ENCODE measurements at places on chromosomes 7 and 10.

- DNase-seq, result no peak
Measured at GRCh38 chr7:36279200-36279925, 110.3 kb upstream of the ANLN start.

GRCh38 chr7:117269417-117269816 is 53.4 kb downstream of the WNT2 start:
- no peak for DNase-seq

DNA sequence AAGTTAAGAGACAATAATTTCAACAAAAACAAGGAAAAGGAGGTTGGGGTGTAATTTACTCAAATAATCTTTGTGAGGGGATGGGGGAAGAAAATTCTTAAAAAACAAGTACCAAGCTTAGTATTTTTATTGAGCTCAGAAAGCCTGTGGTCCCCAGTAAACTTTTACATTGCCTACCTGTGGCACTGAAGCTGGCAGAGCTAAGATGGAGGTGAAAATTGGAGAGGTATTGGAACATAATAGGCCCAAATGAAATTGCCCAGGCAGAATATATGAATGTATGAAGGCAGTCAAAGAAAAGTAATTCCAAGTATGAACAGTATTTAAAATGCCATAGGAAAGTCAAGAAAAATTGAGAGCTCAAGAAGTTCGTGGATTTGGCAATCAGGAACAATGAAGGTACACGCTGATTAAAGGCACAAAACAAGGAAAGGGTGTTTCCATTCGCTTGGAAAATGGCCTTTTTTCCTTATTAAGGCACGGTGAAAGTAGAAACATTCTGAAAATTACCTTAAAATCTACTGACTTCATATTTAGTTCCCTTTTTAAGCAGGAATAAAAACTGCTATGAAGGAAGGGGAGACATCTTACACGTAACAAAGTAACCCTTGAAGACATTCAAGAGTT is 3.4 kb upstream of the KMT2E start:
- DNase-seq, result peak; percentile 48

- DNase-seq, result peak; percentile 97
Measured at GRCh38 chr7:95596198-95597063, at the start of gene PDK4. Gene PDK4 (minus strand): TSS chr7:95596516. CDS start chr7:95596293, 223 bp downstream.

GRCh38 chr10:27285093-27285492 is 44.5 kb upstream of the ACBD5 start:
- peak; percentile 8 for DNase-seq

DNA sequence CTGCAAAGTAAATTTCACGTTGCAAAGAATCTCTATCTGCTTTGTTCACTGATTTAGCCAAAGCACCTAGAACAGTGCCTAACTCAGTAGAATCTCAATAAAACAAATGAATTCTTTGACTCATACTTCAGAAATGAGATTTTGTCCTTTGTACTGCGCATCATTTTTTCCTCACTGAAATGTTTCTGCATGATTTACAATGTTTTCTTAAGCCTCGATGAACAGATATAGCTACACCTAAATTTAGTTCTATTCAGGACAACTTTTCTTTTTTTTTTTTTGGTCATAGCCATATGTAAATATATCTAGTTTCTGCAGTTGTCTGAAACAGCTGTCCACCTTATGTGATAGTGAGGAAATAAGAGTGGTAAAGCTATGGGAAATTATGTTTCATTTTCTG is 15.3 kb downstream of the GNAT3 start:
- no peak for DNase-seq

DNA sequence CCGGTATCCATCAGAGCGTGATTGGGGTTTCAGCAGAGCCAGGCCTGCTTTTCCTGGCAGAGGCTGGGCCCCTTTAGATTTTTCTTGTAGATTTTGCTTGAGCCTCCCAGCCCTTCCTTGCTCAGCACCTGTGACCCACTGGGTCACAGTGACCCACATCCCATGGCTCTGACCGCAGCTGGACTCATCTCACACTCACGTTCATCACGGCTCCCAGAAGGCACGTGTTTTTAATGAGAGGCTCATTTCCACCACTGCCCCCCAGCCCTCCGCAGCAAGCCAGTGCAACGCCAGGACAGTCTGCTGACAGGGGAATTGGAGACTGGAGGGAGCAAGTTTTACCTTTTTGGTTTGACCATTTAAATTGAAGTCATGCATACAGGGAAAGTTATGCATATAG is 155.7 kb downstream of the CUX1 start:
- DNase-seq, result no peak

DNA sequence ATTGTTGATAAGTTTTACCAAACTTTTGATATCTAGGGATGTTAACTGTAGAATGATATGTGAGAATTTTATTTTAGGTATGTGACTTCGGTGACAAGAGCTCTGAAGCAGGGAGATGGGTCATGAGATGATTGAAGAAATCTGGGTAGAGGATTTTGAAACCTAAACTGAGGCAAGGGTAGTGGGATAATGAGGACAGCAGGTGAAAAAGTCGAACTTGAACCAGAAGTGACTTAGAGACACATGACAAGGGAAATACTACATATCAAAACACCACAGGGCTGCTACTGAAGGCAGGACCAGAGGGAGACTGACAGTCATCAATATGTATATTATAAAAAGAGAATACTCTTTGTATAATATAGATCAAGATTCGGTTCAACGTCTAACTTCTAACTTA is 113.2 kb downstream of the WDFY4 start:
- DNase-seq, result no peak

DNA sequence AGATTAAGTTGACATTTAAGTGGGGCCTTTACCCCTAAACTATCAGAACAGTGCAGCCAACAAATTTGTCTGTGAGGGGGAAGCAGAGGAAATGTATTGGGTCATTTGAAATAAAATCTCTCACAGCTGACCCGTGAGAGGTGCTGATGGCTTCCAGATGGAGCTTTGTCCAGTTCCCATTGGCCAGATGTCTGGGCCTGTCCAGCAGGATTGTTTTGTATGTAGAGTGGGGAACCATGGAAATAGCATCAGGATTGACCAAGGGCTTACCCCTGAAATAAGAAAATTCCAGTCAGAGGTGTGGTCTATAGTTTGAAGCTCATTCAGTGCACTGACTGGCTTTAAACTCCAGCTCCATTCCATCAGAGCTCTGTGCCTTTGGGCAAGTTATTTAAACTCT is 50.6 kb downstream of the INHBA start:
- DNase-seq, result no peak

GRCh38 chr7:149642589-149642988 is 130.8 kb downstream of the ZNF467 start:
- no peak for DNase-seq

GRCh38 chr7:142793156-142793555 is 22.4 kb downstream of the PRSS2 start:
- DNase-seq, result no peak

GRCh38 chr7:139494835-139495579 is 11.5 kb upstream of the KLRG2 start:
- DNase-seq, result peak; percentile 39

DNA sequence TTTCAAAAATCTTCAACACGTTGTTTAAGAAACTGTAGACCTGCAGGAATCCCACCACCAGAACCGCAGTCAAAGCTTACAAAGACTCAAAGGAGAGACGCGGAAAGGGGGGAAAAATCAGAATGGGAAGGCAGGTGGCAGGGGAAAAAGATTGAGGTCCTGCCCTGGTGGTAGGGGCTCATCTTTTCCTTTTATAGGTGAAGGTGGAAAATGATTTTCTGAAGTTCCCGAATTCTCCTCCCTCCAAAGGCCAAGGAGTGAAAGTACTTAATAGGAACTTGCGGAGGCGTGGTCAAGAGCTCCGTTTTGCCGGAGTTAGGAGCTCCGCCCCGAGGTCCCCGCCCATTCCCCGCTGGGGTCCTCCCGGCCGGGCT is 724 bp downstream of the BBIP1 start:
- peak; percentile 91 for DNase-seq

DNA sequence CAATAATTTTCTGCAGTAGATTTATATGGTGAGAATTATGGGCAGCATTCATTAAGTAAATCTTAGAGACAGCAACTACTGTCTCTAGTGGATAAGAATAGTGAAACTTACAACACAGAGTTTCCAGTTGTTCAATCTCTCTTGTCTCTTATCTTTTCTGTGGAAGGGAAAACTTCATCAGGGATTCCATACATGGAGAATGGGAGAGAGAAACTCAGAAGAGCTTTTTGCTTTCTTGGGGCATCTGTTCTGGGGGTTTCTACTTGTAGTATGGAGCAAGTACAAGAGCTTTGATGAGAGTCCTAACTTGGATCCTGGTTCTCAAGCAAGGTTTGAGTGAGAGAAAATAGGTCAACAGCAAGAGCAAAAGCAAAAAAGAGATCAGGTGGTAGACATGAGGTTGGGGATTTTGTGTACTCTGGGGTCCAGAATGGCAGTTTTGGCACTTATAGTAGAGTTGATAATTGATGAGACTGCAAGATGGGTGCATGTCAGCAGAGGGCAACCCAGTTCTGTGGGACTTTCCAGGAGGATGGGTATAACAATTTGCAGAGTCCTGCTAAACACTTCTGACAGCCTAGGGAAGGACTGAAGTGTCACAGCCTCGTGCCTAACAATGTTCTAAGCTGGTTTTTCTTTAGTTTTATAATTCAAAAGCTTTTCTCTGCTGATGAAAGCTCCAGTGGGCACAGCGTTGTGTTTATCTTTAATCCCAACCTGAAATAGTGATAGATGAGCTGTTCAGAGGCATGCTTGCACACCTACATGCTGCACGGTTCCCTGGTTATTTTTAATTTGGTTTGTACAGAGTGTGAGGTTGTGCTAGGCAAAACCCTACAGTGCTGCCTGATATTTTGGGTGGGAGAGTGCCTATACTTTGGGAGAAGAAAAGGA is 32.0 kb upstream of the STRIP2 start:
- DNase-seq, result no peak

- no peak for DNase-seq
Measured at GRCh38 chr7:117112640-117113039, 159.3 kb downstream of the ST7 start.
